ENCODE measurements at places on chromosomes 1 and 21. TPM values are rescaled to one million over a fixed set of nuclear protein-coding genes. Genes with fewer than 3 reads are reported as not detected.

Gene SELE
- total RNA-seq: 0.20 TPM

- no peaks in the 10 kb centered on the region for H3K27me3 ChIP-seq
- H3K36me3 ChIP-seq: no peaks in the 10 kb centered on the region
- no peak overlapping the region for H3K4me3 ChIP-seq
- H3K27ac ChIP-seq: peak overlapping the region; percentile 66
- H3K4me1 ChIP-seq: no peaks in the 10 kb centered on the region
- DNase-seq: peak; percentile 83
Observed at GRCh38 chr1:185646202-185646683, 87.9 kb upstream of the HMCN1 start.

DNA sequence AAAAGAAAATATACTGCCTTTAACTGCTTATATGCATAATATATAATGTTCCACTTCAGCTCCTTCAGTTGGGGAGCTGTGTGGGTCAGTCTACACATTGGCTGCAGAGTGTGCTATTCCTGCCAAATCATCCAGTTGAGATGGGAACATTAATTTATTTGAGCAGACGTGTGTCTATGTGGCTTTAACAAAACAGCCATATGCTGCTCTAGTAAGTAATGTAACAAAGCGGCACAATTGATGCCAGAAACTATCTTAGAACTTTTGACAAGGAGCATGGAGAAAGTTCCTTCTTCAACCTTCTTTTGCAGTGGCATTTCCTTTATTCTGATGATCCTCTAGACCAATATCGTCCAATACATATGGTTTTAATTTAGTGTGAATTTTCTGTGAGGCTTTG, 285.9 kb upstream of the C1orf87 start:
- no peaks in the 10 kb centered on the region for H3K36me3 ChIP-seq
- no peaks in the 10 kb centered on the region for H3K27me3 ChIP-seq
- no peak overlapping the region for H3K27ac ChIP-seq
- H3K4me1 ChIP-seq: no peaks in the 10 kb centered on the region

Gene DYNLT5
- not detected for total RNA-seq
